ENCODE measurements at places on chromosomes 2 and 18.

DNA sequence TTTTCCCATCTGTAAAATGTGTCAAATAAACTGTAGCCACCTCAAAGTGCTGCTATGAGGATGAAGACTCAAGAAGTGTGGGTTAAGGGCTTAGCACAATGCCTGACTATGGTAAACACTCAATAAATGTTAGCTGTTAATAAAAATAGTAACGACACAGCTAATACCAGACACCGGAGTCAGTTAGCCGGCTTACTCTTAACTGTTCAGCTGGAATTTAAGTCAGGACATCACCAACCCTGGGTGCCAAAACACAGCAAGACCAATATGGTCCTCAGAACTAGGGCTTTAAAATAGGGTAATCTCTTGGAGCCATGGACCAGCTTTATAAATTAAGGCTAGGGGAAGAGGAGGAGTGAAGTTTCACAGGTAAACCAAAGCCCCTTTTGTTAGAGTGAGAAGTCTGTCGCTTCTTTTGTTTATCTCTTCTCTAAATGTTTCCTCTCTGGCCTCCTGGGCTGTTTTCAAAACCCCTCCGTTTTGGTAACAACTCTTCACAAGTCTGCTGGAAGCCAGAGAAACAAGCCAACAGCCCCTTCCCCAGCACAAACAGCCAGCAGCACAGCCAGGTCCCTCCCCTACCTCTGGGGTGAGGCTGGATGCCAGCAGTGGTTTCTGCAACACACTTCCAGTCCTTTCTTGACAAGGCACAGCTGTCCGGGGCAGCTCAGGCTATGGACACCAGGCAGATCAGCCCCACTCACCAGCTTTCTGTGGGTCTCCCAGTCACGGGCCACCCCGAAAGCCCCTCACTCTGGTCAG lies 13.8 kb upstream of the FZD7 start:
- no peak for DNase-seq

DNA sequence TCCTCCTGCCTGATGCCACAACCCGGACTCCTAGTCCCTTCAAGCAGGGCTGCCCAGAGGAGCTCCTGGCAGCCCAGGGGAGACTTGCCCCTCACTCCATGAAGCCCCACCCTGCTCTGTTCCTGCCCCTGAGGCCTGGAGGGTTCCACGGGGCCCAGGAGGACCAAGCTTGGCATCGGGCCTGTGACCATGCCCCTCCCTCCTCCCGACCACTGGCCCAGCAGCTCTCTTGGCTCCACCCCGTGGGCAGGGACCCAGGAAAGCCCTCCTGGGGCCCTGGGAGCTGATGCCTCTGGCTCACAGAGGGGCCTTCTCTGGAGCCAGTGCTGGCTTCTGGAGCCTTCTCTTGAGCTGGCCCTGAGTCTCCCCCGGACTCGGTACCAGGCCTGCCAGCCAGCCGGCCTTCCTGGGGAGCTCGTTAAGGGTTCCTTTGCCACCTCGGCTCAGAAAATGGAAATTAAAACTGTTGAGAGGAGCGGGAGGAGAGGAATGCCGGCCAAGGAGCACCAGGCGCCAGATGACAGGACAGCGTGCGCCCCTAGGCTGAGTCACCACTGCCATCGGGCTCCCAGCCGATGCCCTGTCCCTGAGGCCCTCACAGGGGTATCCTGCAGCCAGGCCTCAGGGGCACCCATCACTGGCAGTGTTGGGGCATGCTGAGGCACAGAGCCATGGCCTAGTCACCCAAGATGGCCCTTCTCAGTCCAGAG lies 40.6 kb upstream of the SNED1 start:
- no peak for DNase-seq

DNA sequence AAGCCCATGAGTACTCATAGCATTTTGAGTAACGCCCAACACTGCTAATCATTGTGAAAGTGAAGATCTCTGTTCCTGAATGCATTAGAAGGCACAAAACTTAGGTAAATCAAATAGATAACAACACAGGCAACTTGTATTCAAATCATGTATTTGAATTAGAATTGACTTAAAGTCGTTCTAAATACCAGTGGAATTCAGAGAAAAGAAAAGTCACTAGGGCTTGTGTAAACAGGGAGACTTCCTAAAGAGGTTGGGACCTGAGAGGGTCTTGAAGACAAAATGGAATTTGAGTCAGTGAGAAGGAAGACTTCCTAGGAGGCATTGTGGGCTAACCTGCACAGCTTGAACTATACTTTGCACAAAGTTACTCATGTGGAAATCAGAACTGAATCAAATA lies 127.2 kb downstream of the CTNNA2 start:
- DNase-seq: no peak

GRCh38 chr18:3726238-3726951 lies 276.4 kb downstream of the TGIF1 start:
- DNase-seq: no peak

DNA sequence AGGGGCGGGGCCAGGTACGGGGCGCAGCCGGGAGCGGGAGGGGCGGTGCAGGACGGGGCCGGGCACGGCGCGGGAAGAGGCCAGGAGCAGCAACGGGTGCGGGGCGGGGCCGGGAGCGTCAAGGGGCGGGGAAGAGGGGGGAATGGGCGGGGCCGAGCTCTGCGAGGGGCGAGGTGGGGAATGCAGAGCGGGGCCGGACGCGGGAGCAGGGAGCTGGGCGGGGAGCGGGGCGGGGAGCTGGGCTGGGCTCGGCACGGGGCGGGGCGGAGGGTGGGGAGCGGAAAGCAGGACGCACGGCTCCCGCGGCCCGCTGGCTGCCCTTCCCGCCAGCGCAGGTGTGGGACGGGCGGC lies at the start of gene IMPA2:
Gene IMPA2 (plus strand): TSS at position 316 of the 351 bp plus-strand sequence. CDS start 163 bp downstream, outside the sequence.
- no peak for DNase-seq

GRCh38 chr2:53397085-53397484 lies 370.5 kb upstream of the CHAC2 start:
- DNase-seq: no peak

DNA sequence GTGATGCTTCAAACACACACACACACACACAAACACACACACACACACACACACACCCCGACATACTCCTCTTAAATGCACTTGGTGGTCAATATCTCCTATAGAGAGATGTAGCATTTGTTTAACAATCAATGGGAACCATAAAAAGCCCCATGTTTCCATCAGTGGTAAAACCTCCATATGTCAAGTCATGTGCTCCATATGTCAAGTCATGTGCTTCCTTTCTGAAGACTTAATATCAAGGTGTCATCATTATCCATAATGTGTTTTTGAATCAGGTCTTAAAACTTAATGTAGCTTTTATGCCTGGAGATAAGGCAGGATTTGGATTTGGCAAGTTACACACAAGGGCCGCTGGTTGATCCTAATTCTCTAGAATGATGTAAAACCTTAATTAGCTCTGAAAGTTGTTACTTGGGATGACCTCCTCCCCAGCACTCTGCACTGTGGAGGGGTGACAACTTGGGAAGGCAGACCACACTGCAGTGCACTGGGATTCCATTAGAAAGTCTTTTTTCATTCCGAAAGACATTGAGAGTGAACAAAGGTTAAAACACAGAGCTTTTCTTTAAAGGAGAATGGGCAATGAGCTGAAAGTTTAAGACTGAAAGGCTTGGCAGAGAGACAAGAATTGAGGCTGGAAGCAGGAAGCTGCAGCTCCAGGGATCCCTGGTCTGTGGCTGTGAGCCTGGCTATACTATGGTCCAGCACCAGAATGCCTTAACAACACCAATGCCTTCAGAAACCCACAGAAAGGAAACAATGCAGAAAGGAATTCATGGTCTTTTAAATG lies 26.4 kb downstream of the ALK start:
- DNase-seq: no peak

DNA sequence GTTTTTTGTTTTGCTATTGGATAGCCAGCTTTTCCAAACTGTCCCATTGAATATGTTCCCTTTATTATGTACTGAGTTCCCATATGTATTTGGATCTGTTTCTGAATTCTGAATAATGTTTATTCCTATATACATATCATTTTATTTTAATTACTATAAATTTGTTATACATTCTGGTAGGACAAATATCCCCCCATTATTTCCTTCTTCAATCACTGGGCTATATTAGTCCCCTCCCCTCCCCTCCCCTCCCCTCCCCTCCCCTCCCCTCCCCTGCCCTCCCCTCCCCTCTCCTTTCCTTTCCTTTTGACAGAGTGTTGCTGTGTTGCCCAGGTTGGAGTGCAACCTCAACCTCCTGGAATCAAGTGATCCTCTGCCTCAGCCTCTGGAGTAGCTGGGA lies 26.3 kb downstream of the RAB3GAP1 start:
- DNase-seq: no peak

GRCh38 chr2:147910990-147911473 lies 66.2 kb downstream of the ACVR2A start:
- peak; percentile 25 for DNase-seq

GRCh38 chr2:10471046-10471571 lies 23.0 kb upstream of the ODC1 start:
- no peak for DNase-seq

DNA sequence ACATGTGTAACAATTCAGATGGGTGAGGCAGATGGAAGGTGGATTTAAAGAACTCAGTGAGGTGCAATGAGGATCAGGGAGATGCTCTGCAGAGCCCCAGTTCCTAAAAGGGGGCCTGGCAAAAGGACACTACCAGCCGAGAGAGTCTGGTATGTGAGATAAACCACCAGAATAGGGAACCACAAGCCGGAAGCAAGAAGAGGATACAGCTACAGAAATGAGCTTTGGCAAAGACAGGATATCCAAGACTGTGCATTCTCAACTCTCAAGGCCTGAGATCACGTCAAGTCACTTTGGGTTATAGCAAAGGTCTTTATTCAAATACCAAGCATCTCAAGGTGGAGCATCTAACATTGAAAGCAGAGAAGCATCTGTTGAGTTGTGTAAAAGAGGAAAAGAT lies 293.5 kb downstream of the ARHGAP15 start:
- no peak for DNase-seq

GRCh38 chr18:21786526-21786925 lies 45.9 kb downstream of the MIB1 start:
- no peak for DNase-seq

- no peak for DNase-seq
These were observed 1.6 kb downstream of the MFSD2B start for GRCh38 chr2:24011250-24012104.

DNA sequence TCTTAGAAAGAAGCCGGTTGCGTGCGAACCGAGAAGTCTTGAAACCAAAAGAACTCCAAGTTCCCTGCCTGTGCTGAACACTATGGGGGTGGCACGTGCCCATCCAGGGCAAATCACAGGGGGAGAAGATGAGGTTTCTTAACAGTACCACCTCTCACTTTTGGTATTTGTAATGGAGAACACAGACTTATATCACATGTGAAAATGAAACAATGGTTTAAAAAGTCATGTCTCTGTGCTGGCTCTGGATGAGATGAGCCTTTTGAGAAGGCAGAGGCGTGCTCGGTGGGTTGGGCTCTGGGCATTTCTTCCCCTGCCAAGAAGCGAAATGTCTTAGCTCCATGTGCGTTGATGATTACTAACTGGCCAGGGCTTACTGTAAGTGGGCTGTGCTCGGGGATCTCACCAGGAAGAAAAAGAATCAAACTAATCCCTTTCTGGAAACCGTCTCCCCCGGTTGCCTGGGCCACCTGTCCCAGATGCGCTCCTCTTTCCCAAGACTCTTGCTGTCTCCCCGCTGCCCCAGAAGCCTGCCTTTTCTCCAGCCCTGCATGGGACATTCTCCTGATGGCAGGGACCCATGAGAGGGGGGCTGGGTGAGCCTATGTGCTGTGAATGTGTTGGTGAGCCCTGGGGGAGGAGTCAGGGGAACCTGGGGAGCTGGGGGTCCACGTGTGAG lies 252.9 kb downstream of the PRKCE start:
- DNase-seq: no peak

DNA sequence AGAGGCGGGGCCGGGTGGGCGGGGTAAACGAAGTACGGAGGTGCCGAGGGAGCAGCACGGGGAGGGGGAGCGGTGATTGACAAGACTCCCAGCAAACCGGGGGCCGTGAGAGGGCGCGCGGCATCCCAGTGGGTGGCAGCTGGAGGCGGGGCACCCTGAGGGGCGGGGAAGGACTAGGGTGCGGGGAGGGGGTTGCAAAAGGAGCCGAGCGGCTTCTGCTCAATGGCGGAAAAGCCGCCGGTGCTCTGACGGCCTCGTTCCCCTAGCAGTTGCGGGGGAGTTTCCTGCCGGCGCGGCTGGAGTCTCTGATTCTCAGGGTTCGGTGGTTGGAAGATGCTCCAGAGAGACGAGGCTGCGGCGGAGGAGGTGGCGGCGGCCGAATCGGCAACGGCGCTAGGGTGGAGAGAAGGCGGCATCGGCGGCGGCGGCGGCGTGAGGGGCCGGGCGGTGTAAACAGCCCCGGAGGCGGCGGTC lies at the start of gene PPM1B:
Gene PPM1B (plus strand): TSS at position 195 of the 474 bp plus-strand sequence. CDS start 32,325 bp downstream, outside the sequence.
- peak; percentile 98 for DNase-seq

GRCh38 chr2:22691666-22692065 lies 693.3 kb upstream of the KLHL29 start:
- DNase-seq: no peak

DNA sequence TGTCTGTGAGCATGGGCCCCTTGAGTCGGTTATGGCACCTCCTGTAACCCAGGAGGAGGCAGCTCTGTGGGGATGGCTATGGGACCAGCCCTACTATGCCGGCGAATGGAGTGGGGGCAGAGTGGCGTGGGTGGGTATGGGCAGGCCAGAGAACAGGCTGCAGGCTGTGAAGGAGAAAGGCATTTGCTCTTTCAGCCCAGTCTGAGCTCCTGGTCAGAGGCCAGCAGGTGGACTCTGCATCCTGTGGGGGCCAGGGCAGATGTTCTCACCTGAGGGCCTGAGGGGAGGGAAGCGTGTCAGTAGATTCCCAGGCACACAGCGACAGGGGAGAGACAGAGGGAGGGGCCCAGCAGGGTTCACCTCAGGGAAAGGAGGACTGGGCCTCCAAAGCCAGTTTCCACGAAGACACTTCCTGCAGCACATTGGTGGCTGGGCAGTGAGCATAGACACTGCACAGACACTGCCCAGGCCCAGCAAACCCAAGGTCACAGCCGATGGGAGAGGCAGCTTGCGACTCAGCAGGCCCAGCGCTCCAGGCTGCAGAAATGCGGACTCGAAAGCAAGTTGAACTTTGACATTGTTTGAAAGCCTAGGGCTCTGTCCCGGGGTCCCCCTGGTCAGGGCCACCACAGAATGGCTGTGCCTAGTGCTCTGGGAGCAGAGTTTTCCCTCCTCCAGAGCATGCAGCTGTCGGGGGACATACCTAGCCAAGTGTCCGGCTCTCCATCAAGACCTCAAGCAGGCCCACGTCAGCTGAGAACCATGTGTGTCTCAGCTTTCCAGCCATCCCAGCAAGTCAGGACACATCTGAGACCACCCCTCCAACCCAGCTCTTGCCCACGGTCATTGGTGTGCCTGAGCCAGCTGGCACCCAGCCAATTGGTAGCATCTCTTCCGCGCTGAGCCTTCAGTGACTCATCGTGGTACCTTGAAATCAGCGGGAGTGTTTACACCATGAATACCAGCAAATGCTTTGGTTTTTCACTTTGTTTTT lies 53.8 kb downstream of the TGOLN2 start:
- DNase-seq: no peak

- no peak for DNase-seq
These were observed 230.1 kb upstream of the CCDC150 start for GRCh38 chr2:196409376-196409775.

Measured in activated T-cell treated with anti-CD3 and anti-CD28 coated beads for 4 hours (primary cell).